ENCODE measurements at places on chromosomes 4 and X.

DNA sequence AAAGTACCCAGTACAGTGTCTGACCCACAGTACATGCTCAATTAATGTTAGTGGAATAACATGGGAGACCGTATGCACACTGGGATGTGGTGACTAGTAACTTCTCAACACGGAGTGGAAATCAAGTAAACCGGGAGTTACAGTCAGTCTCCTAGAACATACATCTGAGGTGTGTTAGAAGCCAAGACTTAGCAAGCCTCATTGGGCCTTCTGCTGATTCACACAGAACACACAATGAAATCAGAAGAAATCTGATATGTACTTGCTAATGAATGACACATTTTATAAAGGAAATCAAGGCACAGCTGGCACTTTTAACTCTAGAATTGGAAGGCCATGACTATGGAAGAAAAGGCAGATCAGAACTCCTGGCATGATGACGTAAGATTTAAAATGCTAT, 13.0 kb downstream of the TRAPPC2 start:
- no peak overlapping the region for H3K4me3 ChIP-seq
- peaks cover 7% of the 10 kb centered on the region for H3K36me3 ChIP-seq
- no peak overlapping the region for H3K27ac ChIP-seq
- H3K4me1 ChIP-seq, result no peaks in the 10 kb centered on the region
- no peak for DNase-seq

- H3K4me3 ChIP-seq, result no peak overlapping the region
- no peaks in the 10 kb centered on the region for H3K27me3 ChIP-seq
- no peak overlapping the region for H3K27ac ChIP-seq
- no peaks in the 10 kb centered on the region for H3K36me3 ChIP-seq
Measured at GRCh38 chr4:155889031-155889793, 14.3 kb upstream of the TDO2 start.

DNA sequence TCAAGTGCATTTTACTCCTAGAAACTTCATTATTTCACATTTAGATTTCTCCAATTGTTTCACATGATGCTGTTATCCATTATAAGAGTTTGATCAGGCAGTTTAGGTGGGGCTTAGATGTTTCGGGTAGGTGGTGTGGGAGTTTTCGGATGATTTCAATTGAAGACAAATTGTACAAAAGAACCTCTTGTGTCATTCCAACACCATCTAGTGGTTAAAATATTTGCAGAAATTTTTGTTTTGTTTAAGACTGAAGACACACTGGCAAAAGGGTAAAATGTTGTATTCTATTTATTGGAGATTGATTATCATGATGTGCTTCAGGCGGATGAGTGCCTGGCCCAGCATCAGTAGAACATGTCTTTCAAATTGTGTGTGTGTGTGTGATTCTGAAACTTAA, 212.7 kb downstream of the SH3BGRL start:
- no peak for DNase-seq
- H3K27ac ChIP-seq, result no peak overlapping the region
- H3K4me1 ChIP-seq, result no peaks in the 10 kb centered on the region
- H3K36me3 ChIP-seq, result no peaks in the 10 kb centered on the region
- H3K27me3 ChIP-seq, result no peaks in the 10 kb centered on the region

DNA sequence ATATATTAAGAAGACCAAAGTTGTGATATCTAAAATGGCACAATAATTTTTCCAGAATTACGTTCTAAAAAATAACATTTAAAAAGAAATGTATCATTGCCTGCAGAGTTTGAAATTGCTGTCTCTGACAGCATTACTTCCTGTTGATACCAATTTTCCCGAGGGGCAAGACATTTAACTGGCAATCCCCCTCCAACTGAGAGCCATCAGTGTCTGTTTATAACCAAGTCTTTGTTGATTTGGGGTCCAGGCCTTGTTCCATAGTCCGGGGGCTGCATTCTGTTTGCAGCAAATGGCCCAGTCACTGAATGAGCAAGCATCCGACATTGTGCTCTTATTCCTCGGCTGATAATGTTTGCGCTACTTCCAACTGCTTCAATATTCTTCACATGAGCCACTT, 231.5 kb downstream of the NAF1 start:
- no peaks in the 10 kb centered on the region for H3K27me3 ChIP-seq
- no peak overlapping the region for H3K4me3 ChIP-seq
- DNase-seq, result no peak

- peaks cover 87% of the 10 kb centered on the region for H3K36me3 ChIP-seq
- H3K4me3 ChIP-seq, result no peak overlapping the region
- peaks cover 14% of the 10 kb centered on the region for H3K4me1 ChIP-seq
- no peaks in the 10 kb centered on the region for H3K27me3 ChIP-seq
- no peak overlapping the region for H3K27ac ChIP-seq
Measured at GRCh38 chr4:169098054-169098497, 88.0 kb upstream of the CBR4 start.

- DNase-seq, result no peak
- no peaks in the 10 kb centered on the region for H3K36me3 ChIP-seq
- no peak overlapping the region for H3K4me3 ChIP-seq
Measured at GRCh38 chr4:1788254-1788973, 4.7 kb upstream of the FGFR3 start.
